ENCODE measurements at places on chromosomes 5 and 9.

DNA sequence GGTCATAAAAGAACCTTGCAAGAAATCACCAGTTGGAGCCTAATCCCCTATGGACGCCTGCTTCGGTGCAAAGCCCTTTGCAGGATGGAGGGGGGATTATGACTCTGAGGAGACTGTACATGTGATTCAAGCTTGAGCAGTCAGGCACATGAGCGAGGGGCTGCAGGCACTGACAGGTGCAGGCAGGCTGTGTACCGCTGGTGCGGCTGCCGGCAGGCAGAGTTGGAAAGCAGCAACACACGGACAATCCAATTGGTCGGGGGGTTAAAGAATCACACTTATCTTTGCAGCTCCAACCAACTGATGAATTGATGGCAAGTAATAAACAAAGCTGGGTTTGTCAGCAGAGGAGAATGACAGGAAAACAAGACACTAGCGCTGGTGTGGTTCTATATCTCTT, 5.7 kb downstream of the WHRN start:
- DNase-seq: no peak

- DNase-seq: no peak
These were observed 92.1 kb upstream of the IL12B start for GRCh38 chr5:159422361-159422760.

DNA sequence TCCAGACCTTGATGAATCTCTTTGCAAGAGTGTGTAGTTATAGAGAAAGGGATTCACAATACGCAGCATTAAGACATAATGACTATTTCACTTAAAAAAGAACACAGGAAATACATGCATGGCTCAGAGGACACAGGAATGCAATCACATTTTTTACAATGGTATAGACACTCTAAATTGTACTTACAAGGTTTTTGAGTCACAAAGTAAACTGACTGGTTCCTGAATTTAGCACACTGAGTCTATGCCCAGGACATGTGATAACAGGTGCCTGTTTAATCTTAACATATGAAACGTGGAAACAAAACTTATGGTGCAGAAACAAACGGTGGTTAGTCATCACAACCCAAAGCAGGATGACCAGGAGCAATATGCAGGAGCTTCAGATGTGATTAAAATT, 6.7 kb downstream of the EPB41L4A start:
- DNase-seq: no peak

DNA sequence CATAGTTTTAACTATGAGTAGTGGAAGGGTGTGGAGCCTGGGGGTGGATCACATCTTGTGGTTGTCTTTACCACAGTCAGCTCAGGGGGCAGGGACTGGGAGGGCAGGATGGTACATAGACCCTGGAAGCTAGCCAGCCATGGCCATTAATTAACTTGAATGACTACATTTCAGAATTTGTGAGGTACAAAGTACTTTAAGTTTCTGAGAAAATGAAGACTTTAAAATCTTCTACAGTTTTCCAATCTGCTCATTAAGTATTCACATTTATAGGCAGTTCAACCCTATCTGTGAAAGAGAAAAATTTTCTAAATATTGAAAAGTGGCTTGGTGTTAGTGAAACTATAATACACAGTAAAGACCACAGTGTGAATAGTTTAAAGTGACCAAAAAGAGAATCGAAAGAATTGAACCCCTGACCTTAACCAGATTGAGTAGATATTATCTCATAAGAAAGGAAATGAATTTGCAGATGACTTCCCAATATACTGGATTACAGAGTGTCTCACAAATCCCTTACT, 234.2 kb upstream of the MEF2C start:
- DNase-seq: no peak

GRCh38 chr9:3939820-3940219, 360.0 kb downstream of the GLIS3 start:
- DNase-seq: no peak

GRCh38 chr5:10949856-10950630, 189.0 kb upstream of the DAP start:
- no peak for DNase-seq

GRCh38 chr9:18447131-18447530, 26.8 kb upstream of the ADAMTSL1 start:
- DNase-seq: no peak

- DNase-seq: no peak
These were observed 15.1 kb upstream of the TRIM36 start for GRCh38 chr5:115184770-115185169.

DNA sequence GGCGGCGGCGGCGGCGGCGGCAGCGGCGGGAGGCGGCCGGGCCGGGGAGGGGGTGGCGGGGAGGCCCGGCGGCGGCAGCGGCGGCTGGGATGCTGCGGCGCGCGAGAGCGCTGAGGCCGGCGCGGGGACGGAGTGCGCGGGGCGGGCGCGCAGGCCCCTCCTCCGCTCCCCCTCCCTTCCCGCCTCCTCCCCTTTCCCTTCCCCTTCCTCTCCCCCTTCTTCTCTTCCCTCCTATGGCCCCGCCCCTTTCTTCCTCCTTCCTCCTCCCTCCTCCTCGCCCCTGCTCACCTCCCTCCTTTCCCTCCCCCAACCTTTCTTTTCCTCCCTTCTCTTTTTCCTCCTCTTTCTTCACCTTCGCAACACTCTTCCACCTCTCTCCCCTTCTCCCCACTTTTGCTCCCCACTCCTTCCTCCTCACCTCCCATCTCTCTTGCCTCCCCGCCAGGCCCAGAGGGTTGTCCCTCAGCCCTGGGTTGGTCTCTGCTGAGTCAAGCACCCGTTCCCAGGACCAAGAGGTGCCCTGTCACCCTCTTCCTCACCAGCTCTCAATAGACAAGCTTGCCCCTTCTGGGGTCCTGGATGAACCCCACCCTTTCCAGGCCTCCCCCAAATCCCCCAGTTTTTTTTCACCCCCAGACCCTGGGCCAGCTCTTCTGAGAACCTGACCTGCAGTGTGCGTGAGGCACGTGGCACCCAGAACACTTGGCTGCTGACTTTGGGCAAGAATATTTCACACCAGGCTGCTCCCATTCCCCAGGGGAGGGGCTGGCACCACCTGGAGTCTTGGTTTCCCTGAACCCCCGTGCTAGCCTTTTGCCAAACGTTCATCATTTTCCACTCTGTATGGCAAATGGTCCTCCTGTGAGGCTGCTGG, at the start of gene SEMA4D:
Gene SEMA4D, minus strand, starts transcription at position 136 of the 874 bp plus-strand sequence. CDS start 92,657 bp downstream, outside the sequence.
- no peak for DNase-seq

GRCh38 chr5:77461287-77461686, 30.8 kb downstream of the WDR41 start:
- DNase-seq: no peak

GRCh38 chr5:140633501-140633900, 526 bp upstream of the CD14 start:
- DNase-seq: no peak

DNA sequence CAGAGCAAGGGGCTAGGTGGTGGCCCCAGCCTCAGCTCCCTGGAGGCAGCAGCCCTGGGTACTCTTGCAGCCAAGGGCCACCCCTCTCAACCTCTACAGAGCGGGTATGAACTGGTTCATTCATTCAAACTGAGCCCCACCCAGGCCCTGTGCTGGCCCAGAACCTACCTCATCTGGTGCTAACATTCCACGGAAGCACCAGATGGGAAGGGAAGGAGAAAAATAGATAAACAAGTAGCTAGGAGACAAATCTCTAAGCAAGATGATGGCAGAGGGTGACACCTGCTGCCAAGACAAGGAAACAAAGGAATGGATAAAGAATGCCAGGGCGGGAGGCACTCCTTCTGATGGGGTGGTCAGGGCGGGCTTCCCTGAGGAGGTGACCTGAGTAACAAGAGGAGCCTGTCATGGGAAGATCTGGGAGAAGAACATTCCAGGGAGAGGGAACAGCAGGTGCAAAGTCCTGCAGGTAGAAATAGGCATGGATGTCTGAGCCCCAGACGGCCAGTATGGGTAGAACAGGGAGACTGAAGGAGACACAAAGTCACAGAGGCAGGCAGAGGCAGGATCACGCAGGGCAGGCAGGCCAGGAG, 6.1 kb downstream of the ST6GALNAC4 start:
- no peak for DNase-seq

DNA sequence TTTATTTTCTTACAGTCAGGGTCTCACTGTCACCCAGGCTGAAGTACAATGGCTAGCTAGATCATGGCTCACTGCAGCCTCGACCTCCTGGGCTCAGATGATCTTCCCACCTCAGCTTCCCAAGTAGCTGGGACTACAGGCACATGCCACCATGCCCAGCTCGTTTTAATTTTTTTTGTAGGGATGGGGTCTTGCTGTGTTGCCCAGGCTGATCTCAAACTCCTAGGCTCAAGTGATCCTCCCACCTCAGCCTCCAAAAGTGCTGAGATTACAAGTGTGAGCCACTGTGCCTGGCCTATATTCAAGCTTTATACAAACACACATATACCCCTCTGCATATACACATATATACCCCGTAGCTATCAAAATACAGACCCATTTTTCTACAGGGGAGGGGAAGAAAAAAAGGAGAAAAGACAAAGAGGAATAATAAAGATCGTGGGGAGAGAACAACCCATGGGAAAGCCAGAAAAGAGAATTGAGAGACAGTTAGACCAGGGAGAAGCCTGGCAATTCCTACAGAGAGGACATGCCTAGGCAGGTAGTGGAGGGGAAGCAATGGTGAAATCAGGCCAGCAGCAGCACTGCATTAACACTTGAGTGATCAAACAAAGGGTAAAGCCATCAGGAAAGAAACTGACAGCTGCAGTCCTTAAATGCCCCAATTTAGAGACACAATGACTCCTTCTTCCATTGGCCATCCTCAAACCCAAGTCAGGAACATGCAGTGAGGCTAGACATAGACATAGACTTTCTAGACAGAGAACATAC, 102.7 kb downstream of the EFNA5 start:
- no peak for DNase-seq

DNA sequence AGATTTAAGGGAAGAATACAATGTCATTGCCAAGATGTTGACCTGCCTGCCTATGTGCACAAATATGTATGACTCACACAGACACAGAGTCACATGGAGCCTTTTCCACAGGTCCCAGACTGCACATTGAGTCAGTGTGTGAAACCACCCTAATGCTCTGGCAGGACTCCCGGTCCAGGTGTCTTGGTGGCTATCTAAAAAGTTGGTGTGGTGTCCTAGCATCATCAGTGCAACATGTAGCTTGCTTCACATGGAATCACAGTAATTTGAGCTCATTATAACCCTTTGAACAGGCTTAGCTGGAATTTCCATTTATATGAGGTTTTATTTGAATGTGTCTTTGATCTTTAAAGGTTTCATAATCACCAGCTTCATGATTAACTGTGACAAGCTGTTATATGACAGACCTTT, 10.7 kb downstream of the IFNA5 start:
- DNase-seq: no peak

DNA sequence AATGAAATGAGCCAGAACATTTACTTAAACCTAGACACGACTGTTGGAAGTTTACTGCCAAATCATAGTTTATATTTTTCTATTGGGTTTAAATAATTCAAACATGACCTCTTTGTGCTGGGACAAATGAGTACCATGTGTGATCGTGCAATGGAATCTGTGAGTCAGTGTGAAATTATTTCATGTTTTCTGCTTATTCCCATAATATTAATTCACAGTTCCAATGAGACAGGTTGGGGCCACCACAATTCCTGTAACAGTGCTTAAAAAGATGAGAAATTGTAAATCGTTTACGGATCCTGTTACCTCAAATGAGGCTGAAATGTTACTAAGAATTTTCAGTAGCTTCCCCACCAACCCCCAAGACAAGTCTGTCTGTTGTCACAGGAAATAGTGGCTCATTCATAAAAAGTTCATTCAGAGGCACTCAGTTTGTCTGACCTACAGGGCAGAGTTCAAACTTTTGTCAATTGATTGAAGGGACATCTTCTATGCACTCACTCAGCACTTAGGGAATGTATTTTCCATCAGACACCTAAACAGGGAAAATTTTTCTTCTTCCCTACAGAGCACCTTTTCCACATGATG, 563.9 kb upstream of the ADAMTS16 start:
- no peak for DNase-seq

- DNase-seq: no peak
These were observed 203.9 kb downstream of the FBXL7 start for GRCh38 chr5:15703901-15704300.

DNA sequence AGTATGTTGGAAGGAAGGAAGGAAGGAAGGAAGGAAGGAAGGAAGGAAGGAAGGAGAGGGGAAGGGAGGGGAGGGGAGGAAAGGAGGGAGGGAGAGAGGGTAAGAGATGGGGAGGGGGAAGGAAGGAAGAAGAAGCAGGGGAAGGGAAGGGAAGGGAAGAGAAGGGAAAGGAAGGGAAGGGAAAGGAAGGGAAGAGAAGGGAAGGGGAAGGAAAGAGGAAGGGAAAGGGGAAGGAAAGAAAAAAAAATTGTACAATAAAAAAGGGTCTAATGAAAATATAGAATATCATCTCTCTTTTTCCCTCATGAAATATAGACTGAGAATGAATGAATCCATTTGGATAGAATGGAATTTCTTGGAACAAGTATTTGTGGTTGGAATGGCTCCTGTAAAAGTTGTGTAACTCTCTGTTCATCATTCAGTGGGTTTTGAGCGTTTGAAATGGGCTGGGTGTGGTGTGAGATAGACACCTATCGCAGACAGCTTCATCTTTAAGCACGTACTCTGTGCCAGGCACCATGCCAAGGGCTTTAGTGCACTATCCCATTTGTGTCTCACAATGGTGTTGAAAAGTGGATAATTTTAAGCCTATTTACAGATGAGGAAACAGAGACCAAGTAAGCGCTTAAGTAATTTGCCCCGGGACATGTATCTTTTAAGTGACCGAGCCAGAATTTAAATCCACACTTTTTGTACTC, 11.6 kb upstream of the PAPPA start:
- DNase-seq: no peak

- no peak for DNase-seq
These were observed 75.0 kb downstream of the HMHB1 start for GRCh38 chr5:143886651-143887638.

GRCh38 chr9:97412626-97413385, 910 bp downstream of the TDRD7 start:
- DNase-seq: no peak

GRCh38 chr5:151320481-151320880, 16.9 kb upstream of the SLC36A3 start:
- no peak for DNase-seq

GRCh38 chr9:99057665-99058625, 47.0 kb upstream of the TGFBR1 start:
- DNase-seq: no peak

DNA sequence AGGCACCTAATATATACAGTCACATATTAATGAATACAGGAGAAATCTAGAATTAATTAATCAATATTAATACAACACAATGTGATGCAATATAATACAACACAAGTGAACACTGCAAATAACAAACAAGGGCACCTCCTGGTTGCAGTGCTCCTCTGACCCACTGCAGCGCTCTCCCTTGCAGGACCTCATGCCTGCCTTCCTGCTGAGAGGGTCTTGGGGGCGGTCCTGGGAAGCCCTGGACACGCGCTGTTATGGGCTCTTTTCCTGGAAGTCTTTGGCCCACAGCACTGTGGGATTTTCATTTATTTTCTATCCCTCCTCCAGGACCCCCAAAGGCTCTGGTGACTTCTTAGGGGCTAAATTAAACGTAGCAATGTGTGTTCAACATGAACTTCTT, 485.8 kb downstream of the IRX1 start:
- DNase-seq: no peak

GRCh38 chr9:95852059-95853032, 23.1 kb upstream of the ERCC6L2 start:
- DNase-seq: no peak

GRCh38 chr9:102499468-102499867, 495.7 kb upstream of the CYLC2 start:
- no peak for DNase-seq

- DNase-seq: no peak
These were observed 1955.5 kb downstream of the MAT2B start for GRCh38 chr5:165460911-165461310.

GRCh38 chr9:69874301-69875060, 53.9 kb downstream of the CFAP95 start:
- DNase-seq: no peak
